ENCODE measurements at places on chromosomes 4 and X.

DNA sequence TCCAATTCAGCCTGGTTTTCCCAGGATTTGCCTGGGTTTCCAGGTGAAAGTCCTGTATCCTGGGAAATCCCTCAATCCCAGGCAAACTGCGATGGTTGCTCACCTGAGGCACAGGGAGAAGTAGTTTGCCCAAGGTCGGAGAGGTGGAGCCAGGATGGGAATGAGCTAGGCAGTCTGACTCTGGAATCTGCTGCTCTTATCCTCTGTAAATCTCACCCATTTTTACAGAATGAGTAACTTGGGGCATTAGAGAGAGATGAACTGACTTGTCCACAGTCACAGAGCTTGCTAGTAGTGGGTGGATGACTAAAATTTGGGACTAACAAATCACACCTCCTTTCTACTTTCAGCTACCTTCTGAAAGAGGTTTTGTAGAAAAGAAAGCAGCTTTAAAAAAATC lies 9.8 kb upstream of the ARX start:
- no peak for DNase-seq

GRCh38 chr4:121192480-121192879 lies 28.4 kb upstream of the TNIP3 start:
- no peak for DNase-seq

DNA sequence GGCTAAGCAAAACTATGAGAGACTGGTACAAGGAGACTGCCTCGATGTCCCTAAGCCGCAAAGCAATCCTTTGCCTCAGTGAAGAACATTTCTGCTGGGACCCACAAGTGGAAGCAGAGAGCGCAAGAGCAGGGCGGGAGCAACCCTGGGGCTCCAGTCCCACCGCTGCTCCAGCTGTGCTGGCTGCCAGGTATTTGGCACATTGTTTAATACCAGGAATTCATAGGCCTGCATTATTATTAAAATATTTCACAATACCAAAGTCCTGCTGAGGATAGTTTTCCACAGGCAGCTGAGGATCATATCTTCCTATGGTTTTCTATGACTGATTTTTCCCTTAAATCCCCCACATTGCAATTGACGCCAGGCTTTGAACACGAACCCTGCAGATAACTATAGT lies 163.5 kb upstream of the TLL1 start:
- no peak for DNase-seq

GRCh38 chr4:153383131-153383530 lies 38.6 kb downstream of the MND1 start:
- DNase-seq: no peak

- no peak for DNase-seq
Measured at GRCh38 chrX:112819813-112820212, 20.8 kb downstream of the AMOT start.

Data from right renal pelvis (tissue), 4 donors.